ENCODE measurements at places on chromosomes 1 and 21. TPM values are rescaled to one million over a fixed set of nuclear protein-coding genes. Genes with fewer than 3 reads are reported as not detected.

OR10J5 gene
- total RNA-seq = not detected

KRTAP19-6 gene
- not detected for total RNA-seq

LEMD1 gene
- total RNA-seq = not detected

PLPP3 gene
- total RNA-seq = 33.6 TPM

IVNS1ABP gene
- total RNA-seq = 28.3 TPM

NTNG1 gene
- total RNA-seq = not detected

C4BPA gene
- total RNA-seq = 0.48 TPM

NTMT2 gene
- total RNA-seq = not detected

IQGAP3 gene
- 15.2 TPM for total RNA-seq

GJA8 gene
- not detected for total RNA-seq

IGSF9 gene
- 0.29 TPM for total RNA-seq

CACHD1 gene
- total RNA-seq = 1.9 TPM

PSMB2 gene
- total RNA-seq = 102 TPM

Measured in A549 treated with DMSO at 1 μM for 4 hours (cell line).